ENCODE measurements at places on chromosomes 12 and 14.

DNA sequence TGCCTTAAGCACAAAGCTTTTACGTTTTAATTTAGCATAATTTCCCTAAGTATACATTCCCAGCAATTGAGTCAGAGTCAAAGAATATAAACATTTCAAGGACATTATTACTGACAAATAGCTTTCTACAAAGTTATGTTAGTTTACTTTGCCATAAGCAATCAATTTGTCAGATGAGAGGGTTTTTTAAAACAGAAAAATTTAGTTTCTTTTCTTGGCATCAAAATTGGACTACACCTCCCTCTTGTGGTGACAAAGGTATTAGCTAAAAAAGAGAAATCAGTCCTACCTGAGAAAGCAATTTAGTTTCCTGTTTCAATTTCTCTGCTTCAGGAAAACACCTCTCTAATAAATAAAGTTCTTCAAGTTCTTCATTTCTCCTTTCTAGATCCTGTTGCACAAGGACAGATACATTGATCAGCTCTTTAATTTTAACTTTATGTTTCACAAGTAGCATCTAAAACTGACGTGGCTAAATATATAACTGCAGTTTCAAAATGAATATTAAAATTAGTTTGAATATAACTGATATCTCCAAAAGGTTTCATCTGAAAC lies 39.9 kb downstream of the DNAI7 start:
- DNase-seq, result no peak

GRCh38 chr12:14239935-14240872 lies 125.3 kb upstream of the ATF7IP start:
- no peak for DNase-seq

GRCh38 chr12:90938451-90938850 lies 16.5 kb downstream of the CCER1 start:
- DNase-seq, result peak; percentile 57

DNA sequence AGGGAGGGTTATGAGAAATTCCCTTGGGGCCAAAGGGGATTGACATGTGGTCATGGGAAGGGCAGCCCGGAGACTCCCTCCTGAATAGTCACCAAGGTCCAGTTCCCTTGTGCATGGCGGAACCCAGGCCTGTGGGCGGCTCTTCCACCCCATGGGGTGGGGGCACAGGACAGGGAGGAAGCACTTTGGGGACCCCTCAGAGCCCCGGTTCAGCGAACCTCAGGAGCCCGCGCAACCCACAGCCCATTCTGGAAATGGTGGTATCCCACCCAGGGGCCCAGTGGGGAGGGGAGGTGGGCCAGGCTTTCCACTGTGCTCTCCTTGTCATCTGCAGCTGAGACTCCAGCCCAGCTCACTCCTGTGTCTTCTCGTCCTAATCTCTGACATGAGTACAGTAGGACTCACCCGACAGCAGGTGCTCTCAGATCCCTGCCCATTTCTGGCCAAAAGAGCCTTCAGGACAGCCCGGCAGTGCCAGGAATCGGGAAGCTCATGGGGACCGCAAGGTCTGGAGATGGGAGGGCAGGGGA lies 255.2 kb upstream of the SFSWAP start:
- no peak for DNase-seq

- peak; percentile 48 for DNase-seq
Observed at GRCh38 chr14:93984987-93985410, 8.6 kb upstream of the ASB2 start.

DNA sequence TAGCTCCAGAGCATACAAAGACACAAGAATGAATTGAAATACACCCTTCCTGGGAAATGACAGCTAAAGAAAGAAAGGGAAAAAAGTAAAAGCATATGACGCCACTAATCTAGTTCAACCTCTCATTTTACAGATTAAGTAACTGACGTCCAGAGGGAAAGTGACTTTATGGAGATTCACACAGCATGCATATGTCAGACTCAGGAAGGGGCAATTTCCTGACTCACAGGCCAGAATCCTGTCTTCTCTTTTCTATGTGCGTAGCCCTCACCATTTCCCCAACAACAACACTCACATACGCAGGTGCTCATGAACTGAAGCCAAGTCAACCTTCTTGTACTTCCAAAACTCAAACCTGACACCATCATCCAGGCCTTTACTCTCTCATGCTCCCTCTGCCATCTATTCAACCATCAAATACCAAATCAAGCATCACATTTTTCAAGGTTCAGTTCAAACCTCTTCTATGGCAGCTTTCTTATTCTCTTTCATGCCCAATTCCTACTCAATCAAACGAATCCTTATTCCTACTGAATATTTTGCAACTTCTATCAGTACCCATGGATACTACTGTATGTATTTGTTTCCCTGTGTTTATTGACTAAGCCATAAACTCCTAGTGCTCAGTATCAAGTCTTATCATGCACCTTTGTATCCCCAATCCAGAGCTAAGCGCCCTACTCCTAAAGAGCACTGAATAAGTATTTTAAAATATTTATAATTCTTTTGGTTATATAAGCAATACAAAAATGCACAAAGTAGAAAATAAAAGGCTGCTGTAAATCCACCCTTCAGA lies 52.8 kb downstream of the STXBP6 start:
- no peak for DNase-seq

GRCh38 chr12:121499929-121500793 lies 80.7 kb downstream of the KDM2B start:
- DNase-seq, result peak; percentile 8

- no peak for DNase-seq
Observed at GRCh38 chr14:78904094-78904493, 733.9 kb downstream of the NRXN3 start.
